Tibial artery (tissue), 4 donors: ENCODE measurements at places on chromosomes 6 and 20.
A peak's percentile ranks its signal among the peaks of the same experiment; 100 is the strongest.

GRCh38 chr20:9508240-9508661, 6.1 kb upstream of the LAMP5 start:
- no peak for DNase-seq

GRCh38 chr6:45447716-45448115, 70.0 kb upstream of the SUPT3H start:
- DNase-seq, result no peak

GRCh38 chr6:91812596-91813274, 1225.9 kb upstream of the MAP3K7 start:
- no peak for DNase-seq

DNA sequence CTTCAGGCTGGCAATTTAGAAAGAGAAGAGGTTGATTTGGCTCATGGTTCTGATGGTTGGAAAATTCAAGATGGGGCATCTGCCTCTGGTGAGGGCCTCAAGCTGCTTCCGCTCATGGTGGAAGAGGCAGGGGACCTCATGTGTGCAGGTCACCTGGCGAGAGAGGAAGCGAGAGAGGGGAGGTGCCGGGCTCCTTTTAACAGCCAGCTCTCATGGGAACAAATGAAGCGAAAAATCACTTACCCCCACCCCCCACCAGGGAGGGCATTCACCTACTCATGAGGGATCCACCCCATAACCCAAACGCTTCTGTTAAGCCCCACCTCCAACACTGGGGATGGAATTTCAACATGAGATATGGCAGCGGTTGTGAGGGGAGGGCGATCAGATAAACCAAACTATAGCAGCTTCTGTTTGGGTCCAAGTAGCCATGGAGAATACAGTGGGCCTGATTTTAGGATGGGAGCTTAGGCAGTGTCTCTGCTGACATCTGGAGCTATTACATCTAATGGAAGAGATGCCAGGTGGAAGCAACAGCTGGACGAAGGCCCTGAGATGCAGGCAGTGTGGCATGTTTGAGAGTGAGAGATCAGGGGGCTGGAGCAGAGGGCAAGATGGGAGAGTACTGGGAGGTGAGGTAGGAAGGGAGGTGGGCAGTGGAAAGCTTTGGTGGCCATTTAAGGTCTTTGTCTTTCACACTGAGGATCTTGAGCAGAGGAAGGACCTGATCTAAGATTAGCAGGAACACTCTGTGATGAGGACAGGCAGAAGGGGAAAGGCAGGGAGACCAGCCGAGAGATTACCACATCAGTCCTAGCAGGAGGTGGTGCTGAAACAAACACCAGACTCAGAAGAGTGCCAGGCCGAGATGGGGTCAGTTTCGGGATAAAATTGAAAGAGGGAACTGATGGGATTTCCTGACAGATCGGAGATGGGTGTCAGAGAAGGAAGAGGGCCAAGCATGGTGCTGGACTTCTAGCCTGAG, 161.8 kb downstream of the NFATC2 start:
- DNase-seq, result no peak

DNA sequence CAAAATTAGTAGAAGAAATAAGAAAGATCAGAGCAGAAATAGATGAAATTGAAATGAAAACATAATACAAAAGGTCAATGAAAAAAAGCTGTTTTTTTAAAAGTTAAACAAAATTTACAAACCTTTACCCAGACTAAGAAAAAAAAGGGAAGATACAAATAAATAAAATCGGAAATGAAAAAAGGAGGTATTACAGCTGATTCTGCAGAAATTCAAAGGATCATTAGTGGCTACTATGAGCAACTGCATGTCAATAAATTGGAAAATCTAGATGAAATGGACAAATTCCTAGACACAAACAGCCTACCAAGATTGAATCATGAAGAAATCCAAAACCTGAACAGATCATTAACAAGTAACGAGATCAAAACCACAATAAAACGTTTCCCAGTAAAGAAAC, 59.2 kb downstream of the ZFP64 start:
- no peak for DNase-seq

GRCh38 chr6:26743157-26743821, 83.7 kb upstream of the ZNF322 start:
- no peak for DNase-seq

- no peak for DNase-seq
These were observed 124.9 kb downstream of the BCAS1 start for GRCh38 chr20:53945478-53945877.

DNA sequence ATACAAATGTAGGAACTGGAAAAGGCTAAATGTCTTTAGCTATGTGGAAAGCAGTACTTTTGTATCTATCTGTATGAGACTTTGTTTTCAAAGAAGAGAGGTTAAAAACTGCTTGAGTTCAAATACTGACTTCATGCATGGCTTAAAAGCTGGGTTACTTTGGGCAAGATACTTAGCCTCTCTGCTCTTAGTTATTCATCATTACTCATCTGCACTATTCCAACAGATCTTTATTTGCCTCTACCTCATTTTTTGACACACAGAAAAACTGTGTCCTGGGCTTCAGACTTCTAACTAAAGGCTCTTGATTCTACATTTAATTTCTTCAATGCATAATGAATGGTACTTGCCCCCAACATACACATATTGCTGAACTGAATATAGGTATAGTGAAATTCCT, 114.8 kb downstream of the DST start:
- no peak for DNase-seq

DNA sequence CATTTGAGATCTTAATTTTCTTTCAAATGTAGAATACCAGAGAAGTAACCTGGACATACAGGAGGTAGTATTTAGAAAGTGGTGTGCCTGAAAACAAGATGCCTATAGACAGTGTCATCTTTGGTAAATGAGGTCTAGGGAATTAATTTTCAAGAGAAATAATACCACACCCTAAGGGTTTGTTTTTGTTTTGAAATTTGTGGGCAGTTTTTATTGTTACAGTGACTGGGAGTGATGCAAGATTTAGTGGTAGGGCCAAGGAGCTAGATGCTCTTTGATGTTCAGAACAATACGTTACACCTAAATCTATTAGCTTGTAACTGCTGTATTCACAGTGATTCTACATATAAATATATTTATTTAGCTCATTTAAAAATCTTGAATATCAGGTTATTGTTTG, 856.5 kb upstream of the MAP3K7 start:
- DNase-seq, result no peak

- DNase-seq, result no peak
These were observed 3.8 kb upstream of the CHRNA4 start for GRCh38 chr20:63364801-63365585.

- no peak for DNase-seq
These were observed 48.0 kb upstream of the BCAS1 start for GRCh38 chr20:54118220-54119001.

DNA sequence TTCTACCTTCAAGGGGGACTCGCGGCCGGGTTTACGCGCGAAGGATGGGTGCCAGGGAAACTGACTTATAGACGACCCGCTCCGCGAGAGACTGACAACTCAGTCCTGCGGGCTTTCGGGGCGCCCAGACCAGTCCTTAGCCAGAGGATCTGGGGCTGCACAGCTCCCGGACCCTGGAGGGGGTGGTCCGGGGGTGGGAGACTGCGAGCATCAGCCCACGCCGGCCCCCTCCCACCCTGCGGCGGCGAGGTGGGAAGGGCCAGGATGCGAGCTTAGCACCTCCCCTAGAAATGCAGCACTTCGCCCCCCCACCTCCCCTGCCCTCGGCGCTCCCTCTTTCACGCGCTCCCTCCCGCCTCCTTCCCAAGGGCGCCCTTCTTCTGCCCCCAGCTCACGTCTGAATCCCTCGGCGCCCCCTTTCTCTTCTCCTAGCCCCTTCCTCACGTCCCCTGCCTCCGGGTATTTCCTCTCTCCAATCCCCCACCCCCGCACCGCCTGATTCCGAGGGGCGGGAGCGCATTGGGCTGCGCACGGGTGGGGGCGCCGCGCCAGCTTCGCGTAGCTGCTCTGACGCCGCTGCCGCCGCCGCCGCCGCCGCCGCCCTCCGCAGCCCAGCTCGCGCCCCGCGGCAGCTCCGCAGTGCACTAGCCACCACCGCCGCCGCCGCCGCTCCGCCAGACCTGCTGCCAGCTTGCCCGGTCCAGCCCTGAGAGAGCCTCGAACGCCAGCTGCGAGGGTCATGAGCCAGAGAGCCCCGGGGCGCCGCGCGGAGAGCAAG, at the start of gene SLC32A1:
TSS of gene SLC32A1 (plus strand) at position 639 of the 778 bp plus-strand sequence. CDS start 239 bp downstream, outside the sequence.
- no peak for DNase-seq

- peak; percentile 80 for DNase-seq
These were observed 33.8 kb upstream of the PLCB4 start for GRCh38 chr20:9035126-9035525.

DNA sequence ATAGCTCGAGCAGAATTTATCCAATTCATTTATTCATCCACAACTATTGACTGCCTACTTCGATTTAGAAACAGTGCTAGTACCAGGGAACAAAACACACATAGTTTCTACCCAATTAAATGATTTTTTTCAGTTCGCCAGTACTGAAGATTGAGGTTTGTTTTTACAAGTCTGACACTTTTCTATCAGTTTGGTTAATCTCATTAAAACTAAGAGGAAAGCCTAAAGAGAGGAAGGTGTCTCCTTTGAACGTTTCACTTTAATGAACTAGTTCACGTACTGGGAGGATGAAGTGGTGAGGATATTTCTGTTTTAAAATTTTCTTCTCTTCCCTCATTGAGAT, 570 bp upstream of the ANKS1A start:
- no peak for DNase-seq

- DNase-seq, result no peak
These were observed 43.1 kb upstream of the ZNF337 start for GRCh38 chr20:25739615-25740320.

GRCh38 chr6:96651816-96652215, 88.9 kb downstream of the FHL5 start:
- no peak for DNase-seq

- DNase-seq, result no peak
These were observed 36.7 kb upstream of the CCN6 start for GRCh38 chr6:112017169-112017568.

GRCh38 chr6:126628125-126628524, 288.2 kb downstream of the CENPW start:
- no peak for DNase-seq

DNA sequence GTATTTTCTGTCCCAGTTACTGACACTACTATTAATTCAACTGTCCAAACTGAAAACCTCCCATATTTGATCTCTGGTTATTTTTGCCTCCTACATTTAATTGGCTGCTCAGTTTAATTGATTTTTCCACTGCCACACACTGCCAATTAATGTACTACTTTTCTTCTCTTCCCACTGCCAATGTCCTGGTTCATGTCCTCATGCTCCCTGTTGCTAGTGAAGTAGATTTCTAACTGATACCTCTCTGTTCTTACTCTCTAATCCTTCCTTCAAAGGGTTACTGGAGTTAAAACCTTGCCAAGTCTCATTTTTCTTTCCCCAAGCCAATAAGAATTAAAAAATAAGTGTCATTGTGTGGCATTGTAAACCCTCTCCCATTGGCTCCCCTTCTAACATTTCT, 440.6 kb upstream of the JAG1 start:
- no peak for DNase-seq

DNA sequence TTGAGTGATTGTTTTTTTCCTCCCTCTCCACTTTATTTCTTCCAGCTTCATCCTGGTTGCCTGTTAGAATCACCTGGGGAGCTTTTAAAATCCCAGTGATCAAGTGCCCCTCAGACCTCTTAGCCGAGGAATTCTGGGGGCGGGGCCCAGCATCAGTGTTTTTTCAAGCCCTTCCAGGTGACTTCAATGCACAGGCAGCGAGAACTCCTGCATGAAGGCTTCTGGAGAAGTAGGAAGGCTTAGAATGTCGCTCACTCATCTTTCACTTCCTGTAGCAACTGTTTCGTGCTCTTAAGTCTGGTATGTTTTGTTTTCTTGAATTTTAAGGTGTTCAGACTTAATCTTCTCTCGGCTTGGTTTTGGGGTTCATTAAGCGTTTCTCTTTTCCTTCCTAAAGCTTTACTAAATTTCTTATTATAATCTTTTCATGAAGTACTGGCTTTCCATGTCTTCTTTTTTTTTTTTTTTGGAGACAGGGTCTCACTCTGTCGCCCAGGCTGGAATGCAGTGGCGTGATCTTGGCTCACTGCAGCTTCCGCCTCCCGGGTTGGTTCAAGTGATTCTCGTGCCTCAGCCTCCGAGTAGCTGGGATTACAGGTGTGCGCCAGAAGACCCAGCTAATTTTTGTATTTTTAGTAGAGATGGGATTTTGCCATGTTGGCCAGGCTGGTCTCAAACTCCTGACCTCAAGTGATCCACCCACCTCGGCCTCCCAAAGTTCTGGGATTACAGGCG, 30.9 kb upstream of the TULP1 start:
- no peak for DNase-seq

GRCh38 chr20:38406476-38406875, 28.7 kb downstream of the SNHG17 start:
- DNase-seq, result no peak
